ENCODE measurements at places on chromosomes 12 and 14.

GRCh38 chr12:130449291-130449690, 111.6 kb downstream of the PIWIL1 start:
- no peak for DNase-seq

GRCh38 chr12:110020956-110021355, 21.7 kb downstream of the ANKRD13A start:
- no peak for DNase-seq

- no peak for DNase-seq
Measured at GRCh38 chr12:21350975-21351374, 16.3 kb upstream of the SLCO1A2 start.

GRCh38 chr12:76919383-76920171, 40.8 kb upstream of the CSRP2 start:
- no peak for DNase-seq

DNA sequence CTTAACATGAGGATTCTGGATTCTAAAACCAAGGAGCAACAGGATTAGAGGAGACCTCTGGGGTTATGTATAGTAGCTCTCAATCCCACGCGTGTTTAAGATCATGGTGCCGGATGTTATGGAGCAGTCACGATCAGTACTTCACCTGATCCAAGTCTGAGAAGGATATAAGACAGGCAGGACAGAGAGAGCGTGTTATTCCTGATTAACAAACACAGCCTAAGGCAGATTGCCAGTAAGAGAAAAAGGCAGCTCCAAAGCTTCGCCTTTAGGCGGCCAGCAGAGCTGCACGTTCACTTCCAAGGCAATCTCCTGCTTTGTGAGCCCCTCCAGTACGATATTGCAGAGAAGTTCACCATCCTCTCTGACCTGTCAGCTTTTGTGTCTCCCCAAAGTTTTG, 5.5 kb downstream of the SETD3 start:
- no peak for DNase-seq

DNA sequence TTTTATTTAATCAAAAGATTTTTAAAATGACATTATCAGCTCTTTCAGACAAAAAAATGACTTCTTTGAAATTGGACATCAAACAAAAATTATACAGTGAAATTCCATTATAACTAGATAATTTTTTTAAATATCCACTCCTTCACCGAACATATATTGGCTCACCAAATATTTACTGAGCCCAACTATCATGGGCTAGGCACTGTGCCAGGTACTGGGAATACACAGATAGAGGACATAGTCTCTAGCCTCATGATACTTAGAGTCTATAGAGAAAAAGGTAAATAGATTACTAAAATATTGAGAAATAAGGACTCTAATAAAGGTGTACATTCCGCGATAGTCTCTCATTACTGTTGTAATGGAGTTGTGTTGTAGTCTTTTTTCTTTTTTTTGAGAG, 219.9 kb downstream of the SEC23A start:
- no peak for DNase-seq

DNA sequence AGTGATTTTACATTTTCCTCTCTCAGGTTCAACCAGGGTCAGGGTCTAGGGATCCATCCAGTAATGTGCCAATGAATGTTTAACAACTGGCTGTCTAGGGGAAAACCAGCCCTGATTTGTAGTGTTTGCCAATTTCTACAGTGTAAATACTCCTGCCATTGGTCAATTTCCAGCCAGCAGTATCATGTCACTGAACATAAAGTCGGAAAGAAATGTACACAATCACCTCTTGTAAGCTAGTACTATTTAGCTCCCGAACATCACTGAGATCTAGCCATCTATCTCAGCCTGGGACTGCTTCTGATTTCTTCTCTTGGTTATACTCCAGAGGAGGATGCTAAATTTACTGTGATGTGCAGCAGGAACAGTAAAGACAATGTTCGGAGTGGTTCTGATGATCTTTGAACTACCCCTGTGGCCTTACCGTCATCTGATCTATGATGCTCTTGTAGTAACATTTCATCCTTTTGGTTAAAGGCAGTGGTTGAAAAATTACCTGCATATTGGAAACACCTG, 36.7 kb upstream of the EGLN3 start:
- no peak for DNase-seq

DNA sequence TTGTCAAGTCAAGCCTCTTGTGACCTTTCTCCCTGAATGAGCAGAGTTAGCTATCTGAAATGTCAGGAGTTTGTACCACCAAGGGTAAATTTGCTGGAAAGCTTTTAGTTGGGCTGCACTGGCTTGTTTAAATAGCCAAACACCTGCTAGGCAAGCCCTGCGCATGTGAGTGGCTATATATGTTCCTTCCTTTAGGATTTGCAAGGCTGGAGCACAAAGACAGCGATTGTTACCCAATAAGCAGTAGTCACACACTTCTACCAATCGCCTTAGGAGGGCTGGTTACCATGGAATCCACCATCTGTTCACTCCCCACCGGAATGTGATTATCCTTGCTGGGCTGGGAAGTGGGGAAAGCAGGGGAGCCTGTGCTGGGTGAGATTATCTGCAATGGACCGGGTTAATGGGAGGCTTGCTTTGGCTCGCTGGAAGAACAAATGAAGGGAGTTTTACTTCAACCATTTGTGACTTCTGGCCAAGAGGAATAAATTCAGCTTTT, 102.5 kb downstream of the FGD4 start:
- DNase-seq = peak; percentile 81

- no peak for DNase-seq
Measured at GRCh38 chr12:127158385-127159061, 1108.4 kb upstream of the TMEM132C start.

Measured in COR-L47 (cell line).